Sciatic nerve (tissue), 2 donors: ENCODE measurements at places on chromosomes 3 and 15.
A peak's percentile ranks its signal among the peaks of the same experiment; 100 is the strongest.

DNA sequence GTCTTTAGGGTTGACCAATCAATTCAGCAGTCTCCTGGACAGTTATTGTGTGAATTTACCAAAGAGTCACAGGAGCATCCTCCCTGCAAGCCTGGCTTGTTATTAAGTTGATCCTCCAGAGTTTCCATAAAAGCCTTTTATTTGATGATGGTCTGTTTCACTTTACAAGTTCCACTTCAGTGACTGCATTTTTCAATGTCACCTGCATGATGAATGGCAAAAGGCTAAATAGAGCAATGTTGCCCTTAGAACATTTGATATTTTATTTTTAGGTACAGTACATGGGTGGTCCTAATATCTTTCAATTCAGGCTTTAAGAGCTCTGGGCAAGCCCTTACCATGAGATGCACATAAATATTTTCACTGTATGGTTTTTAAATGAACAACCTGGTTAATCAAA, 22.6 kb downstream of the GUCA1C start:
- DNase-seq, result no peak

GRCh38 chr3:53199834-53200233, 38.8 kb downstream of the PRKCD start:
- no peak for DNase-seq

GRCh38 chr3:141456301-141456625, 30.6 kb upstream of the RASA2 start:
- DNase-seq, result no peak

DNA sequence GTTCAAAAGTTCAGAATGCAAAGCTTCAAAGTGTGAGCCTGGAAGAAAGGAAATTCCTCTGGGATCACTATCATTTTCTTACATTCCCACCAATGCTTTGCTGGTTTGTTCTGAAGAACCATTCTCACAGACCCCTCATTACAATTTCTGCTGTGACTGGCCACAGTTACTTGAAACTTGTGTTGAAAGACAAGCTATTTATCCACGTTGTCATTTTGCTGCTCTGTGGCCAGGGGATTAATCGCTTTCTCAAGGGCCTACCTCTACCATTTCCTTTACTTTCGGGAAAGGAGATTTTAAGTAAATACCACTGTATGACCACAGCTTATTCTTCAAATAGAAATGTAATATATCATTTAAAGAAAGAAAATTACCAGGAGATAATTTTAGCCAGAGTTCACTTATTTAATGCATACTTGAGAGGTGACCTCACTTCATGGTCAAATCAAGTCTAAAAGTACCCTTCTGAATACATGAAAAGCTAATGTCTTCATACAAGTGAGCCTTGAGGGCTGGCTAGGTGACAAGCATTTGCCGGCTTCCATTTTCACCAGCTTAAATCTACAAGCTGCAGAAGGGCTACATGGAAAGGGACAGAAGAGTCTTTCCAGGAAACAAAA, 69.8 kb upstream of the ROBO2 start:
- DNase-seq, result no peak

DNA sequence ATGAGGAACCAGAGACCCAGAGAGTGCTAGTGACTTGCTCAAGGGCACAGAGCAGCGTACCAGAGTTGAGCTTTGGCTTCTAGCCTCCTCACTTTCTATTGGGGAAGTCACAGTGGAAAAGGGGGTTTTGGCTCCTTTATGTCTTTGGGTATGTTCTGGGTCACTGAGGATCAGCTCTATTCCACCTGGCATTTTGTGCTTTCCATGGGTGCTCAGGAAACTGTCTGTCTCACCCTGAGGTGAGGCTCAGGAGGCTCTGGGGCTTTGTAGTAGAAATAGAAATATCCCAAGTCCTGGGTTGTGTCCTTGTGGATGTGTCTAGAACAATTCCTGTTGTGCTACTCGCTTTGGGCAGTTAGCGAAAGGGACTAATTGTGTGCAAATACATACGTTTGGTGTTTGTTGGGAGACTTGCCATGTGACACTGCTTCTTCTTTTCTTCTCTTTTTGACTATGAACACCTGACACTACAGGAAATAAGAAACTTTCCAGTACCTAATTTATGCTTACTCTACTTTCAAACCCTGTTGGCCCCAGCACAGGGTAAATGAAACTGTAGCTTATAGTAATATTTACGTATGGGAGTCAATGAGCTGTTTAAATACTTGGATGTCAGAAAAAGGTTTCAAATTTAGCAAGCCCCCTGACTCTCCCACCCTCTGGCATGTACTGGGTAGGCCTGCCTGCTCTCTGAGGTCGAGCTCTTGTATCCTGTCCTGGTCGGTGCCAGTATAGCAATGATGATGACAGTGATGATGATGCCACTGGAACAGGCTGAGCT, 35.6 kb downstream of the SMAD3 start:
- no peak for DNase-seq

DNA sequence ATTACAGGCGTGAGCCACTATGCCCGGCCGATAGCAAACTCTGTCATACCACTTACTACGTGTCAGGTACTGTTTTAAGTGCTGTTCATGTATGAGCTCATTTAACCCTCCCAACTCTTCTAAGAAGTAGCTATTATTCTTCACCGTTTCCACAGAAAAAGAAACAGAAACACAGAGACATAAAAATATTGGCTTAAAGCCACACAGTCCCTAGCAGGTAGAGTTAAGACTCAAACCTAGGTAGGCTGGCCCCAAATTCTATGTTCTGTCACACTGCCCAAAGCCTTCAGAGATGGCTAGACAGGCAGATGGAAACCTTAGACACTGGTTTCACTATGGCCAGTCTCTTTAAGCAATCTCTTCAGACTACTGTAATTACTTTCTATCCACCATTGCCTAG, 149.8 kb upstream of the KCNMB2 start:
- DNase-seq, result no peak

GRCh38 chr3:154011036-154011435, 110.2 kb upstream of the ARHGEF26 start:
- DNase-seq, result no peak

DNA sequence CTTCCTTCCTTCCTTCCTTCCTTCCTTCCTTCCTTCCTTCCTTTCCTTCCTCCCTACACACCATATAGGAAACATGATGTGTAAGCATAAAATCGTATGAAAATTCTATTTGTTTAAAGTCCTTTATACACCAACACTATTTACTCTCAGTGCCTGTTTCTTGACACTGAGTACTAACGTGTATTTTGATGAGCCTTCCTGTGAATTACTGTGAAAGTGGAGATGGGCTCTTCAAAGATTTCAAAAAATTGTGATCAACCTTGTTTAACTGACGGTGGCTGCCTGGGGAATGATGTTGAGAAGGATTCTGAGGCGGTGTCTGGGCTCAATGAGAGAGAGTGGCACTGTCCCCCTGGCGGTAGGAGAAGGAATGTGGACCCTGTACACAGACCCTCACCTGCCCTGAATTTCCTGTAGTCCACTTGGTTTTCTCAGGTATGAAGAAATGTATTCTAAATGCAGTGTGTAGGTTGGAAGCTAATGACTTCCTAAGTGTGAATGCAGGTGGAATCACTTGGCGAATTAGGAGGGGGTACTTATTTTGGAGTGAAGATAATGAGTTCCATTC, 237.9 kb downstream of the GAP43 start:
- no peak for DNase-seq

DNA sequence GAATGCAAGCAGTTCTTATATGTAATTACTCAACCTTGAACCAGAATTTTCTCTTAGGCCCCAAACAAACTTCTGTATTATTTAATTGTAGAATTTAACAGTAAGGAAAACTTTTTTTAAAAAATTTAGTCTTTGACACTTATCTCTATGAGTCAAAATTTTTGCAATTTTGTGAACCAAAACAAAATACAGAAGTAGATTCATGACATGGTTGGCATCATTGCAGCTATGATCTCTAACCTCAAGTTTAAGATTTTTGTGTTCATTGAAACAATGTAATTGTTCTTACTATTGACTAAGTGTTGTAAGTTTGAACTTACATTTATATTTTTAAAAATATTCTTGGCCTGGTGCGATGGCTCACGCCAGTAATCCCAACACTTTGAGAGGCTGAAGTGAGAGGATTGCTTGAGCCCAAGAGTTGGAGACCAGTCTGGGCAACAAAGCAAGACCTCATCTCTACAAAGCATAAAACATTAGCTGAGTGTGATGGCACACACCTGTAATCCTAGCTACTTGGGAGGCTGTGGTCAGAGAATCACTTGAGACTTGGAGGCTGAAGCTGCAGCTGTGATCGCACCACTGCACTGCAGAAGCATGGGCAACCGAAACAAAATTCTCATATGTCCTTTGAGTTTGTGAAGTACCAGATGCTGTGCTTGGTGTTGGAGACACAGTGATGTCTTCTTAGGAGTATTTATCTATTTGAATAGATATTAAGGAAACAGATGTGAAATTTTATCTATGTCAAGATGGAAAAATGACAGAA, 39.7 kb downstream of the STT3B start:
- no peak for DNase-seq

DNA sequence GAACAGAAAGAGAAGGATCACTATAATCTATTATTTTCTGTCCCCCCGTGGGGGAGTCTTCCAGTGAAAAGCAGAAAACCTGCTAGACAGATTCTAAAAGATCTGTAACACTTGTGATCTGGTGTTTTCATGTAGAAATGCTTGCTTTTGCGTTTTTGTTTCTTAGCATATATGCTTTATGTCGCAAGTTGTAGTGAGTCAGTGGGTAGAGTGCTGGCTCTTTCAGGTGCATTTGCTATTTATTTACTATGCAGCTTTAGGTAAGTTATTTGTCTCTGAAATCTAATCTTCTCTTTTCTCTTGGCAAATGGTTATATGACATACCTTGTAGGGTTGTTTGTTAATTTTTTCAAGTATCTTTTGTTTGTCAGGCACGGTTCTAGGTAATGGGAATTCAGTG, 9.4 kb downstream of the AKAP13 start:
- no peak for DNase-seq

GRCh38 chr3:45664578-45664977, 24.6 kb upstream of the SACM1L start:
- no peak for DNase-seq

DNA sequence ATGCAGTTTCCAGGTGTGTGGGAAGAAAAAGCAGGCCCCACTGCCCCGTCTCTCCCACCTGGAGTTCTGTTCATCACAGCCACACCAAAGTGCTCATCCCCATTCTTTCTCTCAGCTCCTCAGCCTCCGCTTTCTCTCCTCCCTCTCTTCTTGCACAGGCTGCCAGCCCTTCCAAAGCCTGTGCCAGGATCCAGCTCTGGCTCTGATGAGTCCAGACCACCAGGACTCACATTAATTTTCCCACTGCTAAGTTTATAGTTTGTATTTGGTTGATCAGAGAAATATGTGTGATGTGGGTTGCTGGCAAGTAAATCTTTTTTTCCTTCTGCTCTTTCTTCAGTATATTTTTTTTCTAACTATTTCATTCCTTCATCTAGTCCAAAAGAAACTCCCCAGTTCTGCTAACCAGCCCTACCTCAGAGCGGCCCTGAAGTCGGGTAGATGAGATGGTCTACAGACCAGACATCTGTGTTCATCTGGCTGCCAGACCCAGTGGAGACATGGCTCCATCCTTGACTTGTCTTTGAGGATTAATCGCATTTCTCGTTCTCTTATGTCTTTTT, 49.8 kb downstream of the BOC start:
- no peak for DNase-seq

- no peak for DNase-seq
These were observed 159.2 kb downstream of the CNTN6 start for GRCh38 chr3:1252061-1252430.

- peak; percentile 89 for DNase-seq
These were observed 118.1 kb downstream of the TBC1D2B start for GRCh38 chr15:77959432-77959879.

- no peak for DNase-seq
These were observed 124.8 kb downstream of the DMXL2 start for GRCh38 chr15:51497806-51498205.

- DNase-seq, result no peak
These were observed 106.3 kb upstream of the ALCAM start for GRCh38 chr3:105260385-105260784.

- no peak for DNase-seq
These were observed 12.4 kb downstream of the MAP1A start for GRCh38 chr15:43529587-43530345.

- no peak for DNase-seq
These were observed 204.9 kb upstream of the PPP2R3A start for GRCh38 chr3:135760581-135760980.

- no peak for DNase-seq
These were observed 50.0 kb upstream of the TBC1D23 start for GRCh38 chr3:100210772-100211135.
